Germinal center (tissue), 1 donor: ENCODE measurements at places on chromosomes 7 and 10.

GRCh38 chr10:69641261-69641980 lies 11.4 kb downstream of the FAM241B start:
- DNase-seq: no peak

DNA sequence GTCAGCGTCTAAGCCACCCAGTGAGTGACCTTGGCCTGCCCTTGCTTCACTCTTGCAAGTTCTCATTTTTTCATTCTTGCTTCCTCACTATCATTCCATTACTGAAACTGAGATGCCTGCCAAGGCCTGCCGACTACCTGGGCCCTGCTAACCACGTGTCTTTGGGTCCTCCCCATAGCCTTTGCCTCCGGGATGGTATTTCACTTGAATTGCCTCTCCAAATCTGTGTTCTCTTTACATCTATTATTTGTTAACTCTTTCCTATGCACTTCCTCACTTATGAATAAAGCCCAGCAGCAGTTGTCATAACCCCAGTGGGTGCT lies 234.6 kb downstream of the SNX10 start:
- DNase-seq: no peak

GRCh38 chr7:113176836-113177235 lies 58.5 kb upstream of the SMIM30 start:
- no peak for DNase-seq

GRCh38 chr7:151919595-151919994 lies 36.7 kb upstream of the GALNTL5 start:
- no peak for DNase-seq

DNA sequence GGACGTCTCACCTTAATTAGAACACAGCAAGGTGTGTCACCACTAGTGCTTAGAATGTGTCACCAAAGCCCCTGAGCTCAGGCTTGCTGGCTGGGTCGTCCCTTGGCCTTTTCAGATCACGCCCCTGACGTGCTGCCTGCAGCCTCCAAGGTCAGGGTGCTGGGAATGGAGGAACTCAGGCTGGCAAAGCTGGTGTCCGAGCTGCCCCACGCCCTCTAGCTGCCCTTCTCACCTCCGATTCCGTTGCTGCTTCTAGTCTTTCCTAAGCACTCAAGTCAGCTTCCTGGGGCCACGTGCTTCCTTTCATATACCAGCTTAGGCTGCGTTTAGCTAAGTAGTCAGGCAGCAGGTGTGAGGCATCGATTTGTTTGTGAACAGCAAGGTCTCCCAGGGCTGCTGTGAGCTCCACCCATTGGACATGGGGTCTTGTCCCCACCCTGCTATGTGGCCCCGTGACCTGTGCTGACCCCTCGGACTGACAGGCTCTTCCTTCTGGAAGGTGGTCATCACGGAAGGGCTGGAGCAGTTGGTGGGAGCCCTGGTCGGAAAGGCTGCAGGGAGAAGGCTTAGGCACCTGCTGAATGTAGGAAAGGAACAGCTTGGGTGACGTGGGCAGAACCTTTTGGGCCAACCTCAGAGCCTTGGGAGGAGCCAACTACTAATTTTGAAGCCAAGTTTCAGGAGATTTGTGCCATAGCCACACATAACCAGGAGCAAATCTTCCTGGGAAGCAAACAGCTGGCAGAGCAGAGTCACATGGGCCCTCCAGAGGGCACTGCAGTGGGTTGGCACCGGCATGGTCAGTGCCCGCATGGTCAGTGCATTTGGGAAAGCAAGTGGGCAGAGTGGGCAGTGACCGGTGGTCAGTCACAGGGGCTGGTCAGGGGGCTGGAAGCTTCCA lies 28.8 kb downstream of the VIPR2 start:
- DNase-seq: no peak

DNA sequence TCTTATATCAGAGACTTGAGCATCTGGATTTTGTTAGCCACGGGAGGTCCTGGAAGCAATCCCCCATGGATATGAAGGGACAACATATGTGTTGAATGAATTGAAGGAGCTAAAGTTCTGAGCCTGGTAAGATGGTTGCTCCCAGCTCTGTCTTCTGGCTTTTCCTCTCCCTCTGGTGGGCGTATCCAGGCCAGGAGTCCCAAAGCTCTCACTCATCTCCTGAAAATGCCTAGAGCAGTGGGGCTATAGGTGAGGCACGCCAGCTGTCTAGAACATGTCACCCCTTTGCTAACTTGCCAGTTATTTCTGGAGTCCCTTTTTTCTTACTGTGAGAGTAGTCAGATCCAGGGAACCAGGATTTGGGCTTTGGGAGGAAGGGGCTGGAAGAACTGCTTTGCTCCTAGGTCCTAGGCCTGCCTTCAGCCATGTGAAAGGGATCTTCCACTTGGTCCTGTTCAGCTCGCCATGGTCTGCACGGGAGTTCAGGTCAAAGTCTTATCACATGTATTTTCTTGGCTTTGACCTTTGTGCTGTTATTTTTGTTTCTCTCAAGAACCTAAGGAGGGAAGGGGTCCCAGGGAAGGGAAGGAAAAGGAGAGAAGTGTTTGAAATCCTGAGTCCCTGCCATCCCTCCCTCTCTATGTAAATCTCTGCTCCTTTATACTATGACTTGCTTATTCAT lies 73.6 kb downstream of the MINPP1 start:
- no peak for DNase-seq
